Bone marrow (tissue), 2 donors: ENCODE measurements at places on chromosomes 12 and 14.
A peak's percentile ranks its signal among the peaks of the same experiment; 100 is the strongest.

GRCh38 chr12:34345801-34346200, 323.5 kb downstream of the ALG10 start:
- DNase-seq, result no peak

DNA sequence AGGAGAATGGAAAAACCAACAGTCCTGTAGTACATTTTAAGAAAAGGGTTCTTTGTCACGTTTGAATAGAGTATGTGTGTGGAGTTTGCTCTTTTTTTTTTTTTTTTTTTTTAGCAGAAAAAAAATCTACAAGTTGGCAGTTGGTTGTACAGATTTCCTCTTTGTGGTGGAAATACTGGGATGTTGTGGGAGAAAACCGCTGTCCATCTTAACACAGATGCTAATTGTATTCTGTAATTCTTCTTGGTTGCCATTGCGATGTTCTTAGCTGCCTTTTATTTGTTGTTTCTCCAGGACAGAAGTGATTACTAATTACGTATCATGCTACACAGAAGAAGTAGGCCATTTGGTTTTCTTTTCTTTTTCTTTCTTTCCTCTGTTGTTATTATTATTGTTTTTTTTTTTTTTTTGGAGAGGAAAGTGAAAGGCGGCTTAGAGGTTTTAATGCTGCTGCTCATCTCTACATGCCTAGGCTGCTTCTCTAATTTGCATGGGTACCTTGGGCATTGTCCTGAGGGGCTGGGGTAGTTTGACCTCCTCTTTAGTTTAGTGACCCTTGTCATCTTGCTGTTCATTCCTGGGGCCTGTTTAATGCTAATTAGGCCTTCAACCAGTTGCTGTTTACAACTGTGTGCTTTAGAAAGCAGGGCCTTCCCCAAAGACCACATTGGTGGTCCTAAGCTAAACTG, 94.7 kb downstream of the TMTC2 start:
- DNase-seq, result no peak

DNA sequence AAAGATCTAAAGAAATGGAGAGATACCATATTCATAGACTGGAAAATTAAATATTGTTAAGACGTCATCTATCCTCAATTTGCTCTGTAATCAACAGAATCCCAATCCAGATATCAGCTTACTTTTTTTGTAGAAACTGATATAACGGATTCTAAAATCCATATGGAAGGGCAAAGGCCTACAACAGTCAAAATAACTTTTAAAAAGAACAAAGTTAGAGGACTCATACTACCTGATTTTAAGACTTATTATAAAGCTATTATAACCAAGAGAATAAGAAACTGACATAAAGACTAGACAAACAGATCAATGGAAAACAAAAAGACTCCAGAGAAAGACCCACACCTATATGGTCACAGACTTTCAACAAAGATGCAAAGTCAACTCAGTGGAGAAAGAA, 6.0 kb downstream of the DDX24 start:
- no peak for DNase-seq

DNA sequence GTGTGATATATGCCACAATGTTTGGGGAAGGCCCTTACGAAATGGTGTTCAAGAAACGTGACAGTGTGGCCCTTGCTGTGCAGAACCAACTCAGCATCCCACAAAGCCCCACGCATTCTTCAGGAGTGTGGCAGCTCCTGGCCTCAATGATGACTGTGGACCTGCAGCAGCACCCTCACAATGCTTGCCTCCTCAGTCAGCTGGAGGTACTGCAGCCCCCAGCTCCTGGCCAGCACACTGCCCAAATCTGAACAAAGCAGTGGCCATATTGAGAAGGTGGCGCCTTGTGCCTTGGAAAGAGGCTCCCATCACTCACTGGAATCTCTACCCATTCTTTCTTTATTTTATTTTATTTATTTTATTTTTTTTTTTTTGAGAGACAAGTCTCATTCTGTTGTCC, 10.4 kb downstream of the POLE2 start:
- no peak for DNase-seq

- DNase-seq, result no peak
Measured at GRCh38 chr12:21788089-21788983, 13.8 kb upstream of the KCNJ8 start.

- DNase-seq, result peak; percentile 77
Measured at GRCh38 chr12:69470189-69471075, at the start of gene FRS2. FRS2 (plus strand) TSS chr12:69470388; CDS start chr12:69569031, 98,643 bp downstream.

- DNase-seq, result no peak
Measured at GRCh38 chr14:78967111-78967809, 797.1 kb downstream of the NRXN3 start.
